Foreskin keratinocyte (primary cell): ENCODE measurements at places on chromosomes 1 and 21. TPM values are rescaled to one million over a fixed set of nuclear protein-coding genes. Genes with fewer than 3 reads are reported as not detected.

GRCh38 chr1:198656500-198656932 is 17.7 kb downstream of the PTPRC start:
- no peak for DNase-seq

GRCh38 chr1:97674517-97674916 is 246.3 kb downstream of the DPYD start:
- no peak for DNase-seq

DNA sequence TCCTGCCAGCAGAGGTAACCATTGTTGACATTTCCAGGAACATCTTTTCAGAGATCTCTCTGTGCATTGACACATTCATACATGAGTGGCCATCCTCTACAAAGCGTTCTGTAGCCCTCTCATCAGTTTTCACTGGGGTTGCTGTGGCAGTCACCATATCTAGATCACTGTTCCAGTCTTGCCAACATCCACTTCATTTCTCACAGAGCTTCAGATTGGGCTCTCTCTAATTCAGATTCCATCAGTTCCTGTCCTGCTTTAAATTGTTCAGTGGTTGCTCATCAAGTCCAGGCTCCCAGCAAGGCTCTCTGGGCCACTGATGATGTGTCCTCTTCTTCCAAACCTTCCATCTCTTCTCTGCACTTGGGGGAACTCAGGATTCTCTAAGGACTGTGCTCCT is 173.7 kb downstream of the KCNJ6 start:
- DNase-seq: peak; percentile 42

DNA sequence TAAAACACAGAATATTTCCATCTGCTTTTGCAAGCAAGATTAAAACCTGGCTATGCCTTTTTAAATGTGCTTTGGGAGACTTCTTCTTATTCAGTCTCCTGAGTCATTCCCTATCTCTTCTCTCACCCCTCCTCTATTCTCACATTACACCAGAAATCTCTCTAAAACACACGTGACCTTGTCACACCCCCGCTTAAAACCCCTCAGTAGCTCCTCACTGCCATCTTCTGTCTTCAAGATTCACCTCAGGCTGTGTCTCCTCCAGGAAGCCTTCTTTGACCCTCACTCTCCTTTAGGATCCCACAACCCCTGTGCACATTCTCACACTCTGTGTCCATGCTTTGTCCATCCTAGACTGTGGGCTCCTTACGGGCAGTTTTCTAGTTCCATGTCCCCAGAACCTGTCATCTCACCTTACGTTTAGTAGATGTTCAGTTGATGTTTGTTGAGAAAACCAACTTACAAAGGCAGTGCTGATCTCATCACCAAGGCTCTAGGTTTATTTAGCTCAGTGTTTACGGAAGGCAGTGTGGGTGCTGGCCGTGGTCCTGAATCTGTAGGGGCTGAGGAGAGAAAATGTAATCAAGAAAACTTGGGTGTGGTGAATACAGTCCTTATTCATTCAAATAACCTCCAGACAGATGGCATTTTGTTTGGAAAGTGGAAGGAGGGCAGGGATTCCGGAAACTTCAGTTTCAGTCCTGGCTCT is 143.5 kb downstream of the DMRTA2 start:
- peak; percentile 9 for DNase-seq

- no peak for DNase-seq
These were observed 154.2 kb downstream of the CNIH3 start for GRCh38 chr1:224770336-224770693.

DNA sequence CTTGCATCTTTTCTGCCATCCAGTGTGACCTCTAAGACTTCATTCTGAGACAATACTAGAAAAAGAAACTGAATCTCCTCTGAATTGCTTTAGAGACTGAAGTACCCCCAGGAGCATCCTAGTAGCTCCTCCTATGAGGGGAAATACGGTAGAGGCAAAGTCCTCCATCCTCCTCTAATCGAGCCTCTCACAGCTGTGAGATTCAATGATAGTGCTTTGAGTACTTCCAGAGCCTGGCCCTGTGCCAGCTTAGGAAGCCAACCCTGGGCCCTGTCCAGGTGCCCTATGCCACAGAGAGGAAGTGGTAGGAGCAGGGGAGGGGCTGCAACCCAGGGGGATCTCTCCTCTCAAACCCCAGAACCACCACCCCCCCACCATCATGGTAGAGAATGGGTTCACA is 10.7 kb downstream of the RORC start:
- no peak for DNase-seq

DNA sequence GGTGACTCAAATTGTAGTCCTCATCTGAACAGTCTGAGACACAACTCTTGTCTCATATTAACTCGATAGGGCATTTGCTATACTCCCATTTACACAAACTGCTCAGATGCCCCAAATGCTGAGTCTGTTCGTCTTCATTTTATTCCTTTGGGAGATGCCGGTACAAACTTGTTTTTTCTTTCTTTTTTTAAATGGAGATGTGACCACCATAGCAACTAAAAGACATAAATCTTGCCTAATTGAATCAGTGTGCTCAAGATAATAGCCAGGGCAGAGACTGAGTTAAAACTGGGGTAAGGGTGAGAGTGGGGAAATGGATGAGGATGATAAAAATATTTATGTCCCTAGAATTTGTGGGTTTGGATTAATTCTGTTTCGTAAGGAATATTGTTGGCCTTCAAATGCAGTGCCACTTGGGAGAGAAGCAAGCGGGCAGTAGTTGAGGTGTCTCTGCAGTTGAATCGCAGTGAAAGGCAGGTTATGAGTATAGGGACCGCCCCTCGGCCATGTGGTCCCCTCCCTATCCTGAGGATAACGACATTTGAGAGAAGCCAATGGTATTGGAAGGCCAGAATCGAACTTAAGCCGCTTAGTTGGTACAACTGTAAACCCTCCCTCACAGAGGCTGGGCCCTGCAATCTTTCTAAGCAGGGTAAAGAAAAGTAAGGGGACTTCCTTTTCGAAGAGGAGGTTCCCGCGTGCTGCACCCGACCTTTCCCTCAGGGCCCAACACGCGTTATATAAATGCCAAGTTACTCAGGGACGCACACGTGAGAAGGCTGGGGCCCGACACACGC is 859 bp upstream of the LRRC8B start:
- DNase-seq: no peak

DNA sequence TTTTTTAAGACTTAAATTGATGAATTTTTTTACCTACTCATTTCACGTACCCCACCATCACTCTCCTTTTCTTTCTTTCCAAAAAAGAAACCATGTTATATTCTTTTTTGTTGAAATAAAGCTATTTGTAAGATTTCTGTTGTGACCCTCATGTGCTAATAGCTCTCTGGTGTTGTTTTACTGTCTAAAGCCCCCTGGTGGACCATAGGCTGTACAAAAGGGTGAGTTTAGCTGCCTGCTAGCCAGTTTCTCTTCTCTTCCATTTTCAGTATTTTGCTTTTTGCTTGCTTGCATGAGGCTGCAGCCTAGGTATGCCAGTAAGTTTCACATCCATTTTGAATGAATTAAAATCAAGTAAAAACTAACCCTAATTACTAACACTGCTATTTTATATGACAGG is 15.6 kb upstream of the VAMP3 start:
- no peak for DNase-seq

DNA sequence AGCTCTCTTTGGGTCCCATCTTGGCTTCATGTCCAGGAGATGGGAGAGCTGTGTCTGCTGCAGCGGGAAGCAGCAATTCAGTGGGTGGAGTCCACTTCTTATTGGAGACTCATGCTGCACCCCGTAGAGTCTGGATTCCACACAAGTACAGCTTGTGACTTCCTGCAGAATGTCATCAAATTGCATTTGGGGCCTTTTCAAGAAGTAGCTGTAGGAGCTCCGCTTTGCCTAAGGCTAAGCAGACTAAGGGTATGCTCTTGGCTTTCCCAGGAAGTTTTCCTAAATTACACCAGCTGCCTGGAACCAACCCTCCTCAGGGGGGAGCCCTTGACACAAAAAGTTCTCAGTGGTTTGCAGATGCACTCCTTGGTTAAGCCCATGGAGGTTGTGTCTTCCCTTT is 5.7 kb upstream of the MOB3C start:
- DNase-seq: no peak

GRCh38 chr1:53583868-53584776 is 124.9 kb downstream of the DMRTB1 start:
- no peak for DNase-seq

DNA sequence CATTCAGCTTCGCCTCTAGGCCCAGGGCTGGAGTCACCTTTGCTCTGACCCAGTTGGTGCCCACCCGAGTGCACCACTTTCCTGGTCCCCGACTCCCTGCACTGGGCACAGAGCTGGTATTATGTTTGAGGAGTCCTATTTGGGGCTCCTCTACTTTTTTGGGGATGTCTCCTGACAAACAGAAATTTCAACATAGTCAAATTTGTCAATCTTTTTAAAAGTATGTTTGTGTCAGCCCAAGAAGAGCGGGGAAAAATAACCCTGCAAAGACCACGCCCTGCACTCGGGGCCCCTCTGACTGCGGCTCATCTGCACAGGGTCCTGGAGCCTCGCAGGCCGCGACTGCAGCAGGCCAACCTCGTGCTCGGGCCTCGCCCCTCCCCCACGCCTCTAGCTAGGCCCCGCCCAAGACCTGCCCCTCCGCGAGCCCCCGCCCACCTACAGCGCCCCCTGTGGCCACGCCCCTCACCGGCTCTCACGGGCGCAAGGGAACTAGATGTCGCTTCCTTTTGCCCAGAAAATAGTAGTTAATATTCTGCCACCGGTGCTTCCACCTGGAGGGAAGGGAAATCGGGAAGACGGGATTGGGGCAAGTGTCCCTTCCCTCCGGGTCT is 11.4 kb downstream of the FAM229A start:
- DNase-seq: no peak

DNA sequence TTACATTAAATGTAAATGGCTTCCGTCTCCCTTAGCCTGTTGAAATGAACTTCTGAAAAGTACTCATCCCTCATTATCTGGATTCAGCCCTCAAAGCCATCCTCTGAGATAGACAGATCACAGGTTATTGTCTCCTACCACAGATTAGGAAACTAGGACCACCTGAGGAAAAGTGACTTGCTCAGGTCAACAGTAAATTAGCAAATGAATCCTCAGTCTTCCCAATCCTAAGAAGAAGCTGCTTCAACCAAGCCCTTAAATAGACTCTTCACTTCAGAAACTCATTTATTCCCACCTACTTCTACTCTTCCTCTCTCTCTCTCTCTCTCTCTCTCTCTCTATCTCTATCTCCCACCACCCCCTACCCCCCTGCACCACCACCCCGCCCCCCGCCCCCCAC is 152.3 kb downstream of the DMRTA2 start:
- no peak for DNase-seq

- no peak for DNase-seq
These were observed 37.1 kb upstream of the CLSTN1 start for GRCh38 chr1:9860887-9861286.

DNA sequence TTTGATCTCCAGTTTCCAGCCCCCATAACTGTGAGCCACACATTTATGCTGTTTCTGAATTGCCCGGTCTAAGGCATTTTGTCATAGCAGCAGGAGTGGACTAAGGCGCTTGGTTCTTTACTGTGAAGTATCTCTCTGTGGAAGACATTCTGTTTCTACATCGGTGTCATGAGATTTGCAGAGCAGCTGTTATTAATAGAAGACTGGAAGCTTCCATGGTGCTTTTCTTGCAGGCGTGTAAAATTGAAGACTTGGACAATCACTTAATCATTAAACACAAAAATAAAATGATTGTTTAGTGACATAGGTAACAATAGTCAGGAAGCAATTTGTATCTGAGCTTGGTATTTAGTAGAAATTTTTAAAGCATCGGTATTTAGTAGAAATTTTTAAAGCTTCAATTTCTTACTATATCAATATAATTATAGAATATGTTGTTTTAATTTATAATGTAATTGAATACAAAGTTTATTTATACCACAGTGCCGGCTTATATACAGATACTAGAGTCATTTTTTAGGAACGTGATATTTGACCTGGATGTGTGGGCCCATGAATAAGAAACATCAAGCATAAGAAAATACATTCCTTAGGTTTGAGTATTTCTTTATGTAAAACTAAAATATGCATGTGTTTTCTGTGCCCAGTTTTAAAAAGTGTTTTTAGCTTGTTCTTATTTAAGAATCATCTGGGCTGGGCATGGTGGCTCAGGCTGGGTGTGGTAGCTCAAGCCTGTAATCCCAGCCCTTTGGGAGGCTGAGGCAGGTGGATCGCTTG is 60.6 kb upstream of the COL6A1 start:
- DNase-seq: no peak

GRCh38 chr1:55654171-55654570 is 439.0 kb upstream of the USP24 start:
- no peak for DNase-seq

DNA sequence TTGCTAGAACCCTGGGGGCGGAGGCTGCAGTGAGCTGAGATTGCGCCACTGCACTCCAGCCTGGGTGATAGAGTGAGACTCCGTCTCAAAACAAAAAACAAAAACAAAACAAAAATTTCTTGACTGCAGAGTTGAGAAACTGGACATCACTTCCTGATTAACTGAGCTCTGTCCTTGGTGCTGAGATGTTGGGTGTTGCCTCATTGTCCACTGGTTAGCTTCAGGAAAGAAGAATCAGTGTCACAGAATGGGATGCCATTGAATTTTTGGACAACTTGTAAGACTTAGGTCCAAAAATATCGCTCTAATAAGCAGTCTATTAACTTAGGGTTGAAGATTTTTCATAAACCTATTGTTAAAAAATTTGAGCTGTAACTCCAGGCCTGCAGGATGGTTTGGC is 23.8 kb upstream of the KCNA10 start:
- DNase-seq: no peak

DNA sequence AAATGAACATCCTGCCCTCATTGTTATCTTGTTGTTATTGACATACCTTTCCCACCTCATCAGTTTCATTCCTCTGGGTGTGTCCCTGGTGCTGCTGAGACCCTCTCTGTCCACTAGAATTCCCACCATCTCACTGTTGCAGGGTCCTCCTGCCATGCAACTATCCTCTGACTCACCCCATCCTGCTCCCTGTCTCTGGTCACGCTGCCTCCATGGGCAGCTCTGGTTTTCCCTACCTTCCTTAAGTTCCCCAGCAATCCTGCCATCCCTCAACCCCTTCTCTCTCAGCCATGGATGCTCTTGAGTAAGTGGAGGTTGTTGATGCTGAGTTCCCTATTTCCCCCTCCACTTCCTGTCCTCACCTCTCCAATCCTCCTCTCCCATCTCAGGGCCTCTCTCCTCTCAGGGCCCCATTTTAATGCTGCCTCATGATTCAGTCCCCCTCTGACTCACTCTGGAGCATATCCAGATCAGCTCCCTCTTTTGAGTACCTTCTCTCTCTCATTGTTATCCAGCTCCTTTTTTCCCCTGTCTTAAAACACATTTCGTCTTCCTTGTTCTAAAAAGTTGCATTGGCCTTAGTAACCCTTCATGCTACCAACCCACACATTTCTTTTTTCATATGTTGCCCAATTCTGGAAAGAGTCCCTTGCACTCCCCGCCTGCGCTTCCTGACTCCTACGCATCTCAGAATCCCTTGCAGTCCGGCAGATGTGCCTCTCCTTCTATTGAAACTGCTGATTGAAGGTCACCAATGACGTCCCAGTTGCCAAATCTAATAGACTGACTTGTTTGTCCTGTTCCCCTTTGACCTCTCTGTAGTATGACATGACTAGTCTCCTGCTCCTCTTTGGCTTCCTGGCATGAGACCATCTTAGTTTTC is 92.0 kb downstream of the CNIH3 start:
- DNase-seq: peak; percentile 63

The SLC22A15 gene
- 6.8 and 7.1 TPM in 2 replicates for total RNA-seq

The CFHR4 gene
- total RNA-seq: not detected in 2 replicates

The FLG2 gene
- 0.04 and 0.07 TPM in 2 replicates for total RNA-seq

The SLC1A7 gene
- not detected in 2 replicates for total RNA-seq

The TAGLN2 gene
- total RNA-seq: 462 and 520 TPM in 2 replicates

The LHX8 gene
- total RNA-seq: not detected in 2 replicates

The OR2AK2 gene
- not detected in 2 replicates for total RNA-seq

The SLC5A3 gene
- 8.3 and 8.6 TPM in 2 replicates for total RNA-seq

The CFAP107 gene
- total RNA-seq: not detected in 2 replicates
